ENCODE measurements at places on chromosomes 7 and 10.

- no peak for DNase-seq
Measured at GRCh38 chr7:13692548-13692947, 296.9 kb downstream of the ETV1 start.

DNA sequence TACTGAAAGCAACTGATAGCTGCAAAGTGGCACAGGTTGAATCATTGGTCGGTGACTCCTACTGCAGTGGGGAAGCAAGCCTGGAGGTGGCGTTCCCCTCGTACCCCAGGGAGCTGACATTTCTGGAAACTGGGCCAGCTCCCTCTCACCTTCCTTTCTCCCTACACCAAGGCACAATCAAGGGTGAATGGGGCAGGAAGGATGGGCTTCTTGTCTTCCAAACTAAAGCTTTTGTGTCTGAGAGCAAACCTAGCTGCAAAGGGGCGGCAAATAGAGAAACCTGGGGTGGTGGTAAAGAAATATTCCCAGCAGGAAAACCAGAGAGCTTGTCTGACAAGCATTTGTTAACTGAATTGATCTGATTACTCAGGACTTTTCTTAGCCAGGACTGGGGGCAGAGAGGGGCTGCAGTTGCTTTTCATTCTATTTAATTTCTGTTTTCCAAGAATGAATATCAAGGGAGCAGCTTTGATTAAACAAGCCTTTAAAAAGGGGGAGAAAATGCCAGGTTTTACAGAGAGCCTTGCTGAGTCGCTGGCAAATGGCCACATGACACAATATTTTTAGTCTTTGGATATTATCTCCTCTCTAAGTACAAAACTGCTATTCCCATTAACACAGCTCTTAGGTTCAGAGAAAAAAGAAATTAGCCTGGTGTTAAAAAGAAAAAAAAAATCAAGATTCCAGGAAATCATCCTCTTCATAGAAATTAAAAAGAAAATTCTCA lies 27.8 kb downstream of the CDHR3 start:
- no peak for DNase-seq

- no peak for DNase-seq
Measured at GRCh38 chr7:77223261-77223660, 23.6 kb upstream of the FGL2 start.

GRCh38 chr7:155506854-155507337 lies 39.5 kb downstream of the CNPY1 start:
- no peak for DNase-seq

DNA sequence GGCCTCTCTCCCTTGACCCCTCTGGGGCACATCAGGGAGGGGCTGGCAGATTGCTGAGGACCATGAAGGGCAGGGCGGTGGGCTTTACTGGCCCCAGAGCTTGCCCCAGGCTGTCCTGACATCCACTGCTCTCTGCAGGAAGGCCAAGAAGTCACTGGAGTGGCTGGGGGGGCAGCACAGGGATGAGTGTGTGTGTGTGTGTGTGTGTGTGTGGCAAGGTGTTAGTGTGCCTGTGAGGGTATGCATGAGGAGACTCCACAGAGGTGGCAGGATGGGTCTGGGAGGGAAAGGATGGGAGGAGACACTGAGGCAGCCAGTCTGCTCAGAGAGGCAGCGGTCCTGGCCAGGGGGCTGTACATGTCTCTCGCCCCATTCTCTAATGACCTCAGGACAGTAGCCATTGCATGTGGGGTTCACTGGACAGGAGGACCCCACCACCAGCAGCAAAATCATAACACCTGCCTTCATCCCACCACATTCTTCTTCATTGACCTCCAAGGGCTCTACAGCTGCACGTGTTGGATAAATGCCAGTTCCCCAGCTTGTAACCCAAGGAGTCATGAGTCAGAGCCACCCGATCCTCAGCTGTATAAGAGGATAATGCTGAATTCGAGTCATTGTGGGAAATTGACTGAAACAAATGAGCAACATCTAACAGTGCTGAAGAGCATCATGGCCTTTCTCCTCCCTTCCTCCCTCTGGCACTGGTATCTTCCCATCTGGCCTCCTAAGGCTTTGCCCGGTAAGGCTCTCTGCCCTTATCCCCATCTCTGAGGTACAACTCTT lies 720.5 kb downstream of the GRID1 start:
- no peak for DNase-seq

DNA sequence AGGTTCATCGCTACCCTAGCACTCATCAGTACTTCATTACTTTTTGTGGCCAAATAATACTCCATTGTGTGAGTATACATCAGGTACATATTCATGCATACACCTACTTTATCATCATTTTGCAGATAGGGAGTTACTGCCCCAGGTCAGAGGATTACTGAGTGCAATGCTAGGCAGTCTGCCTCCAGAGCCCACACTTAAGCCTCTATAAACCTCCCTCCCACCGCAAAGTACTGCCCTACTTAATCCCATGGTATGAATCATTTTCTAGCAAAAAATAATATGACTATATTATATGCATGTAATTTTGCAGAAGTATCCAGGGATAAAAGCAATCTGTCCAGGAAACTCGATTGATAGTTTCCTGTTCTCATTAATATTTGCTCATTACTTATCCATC lies 194.3 kb downstream of the GRID1 start:
- no peak for DNase-seq

- no peak for DNase-seq
Measured at GRCh38 chr10:53744176-53744575, 971.6 kb upstream of the MBL2 start.

- DNase-seq: no peak
Measured at GRCh38 chr7:50121286-50121685, 28.2 kb upstream of the ZPBP start.

- no peak for DNase-seq
Measured at GRCh38 chr10:89351412-89351779, 23.6 kb downstream of the IFIT3 start.

- DNase-seq: no peak
Measured at GRCh38 chr10:124642088-124642710, 102.0 kb downstream of the FAM53B start.

DNA sequence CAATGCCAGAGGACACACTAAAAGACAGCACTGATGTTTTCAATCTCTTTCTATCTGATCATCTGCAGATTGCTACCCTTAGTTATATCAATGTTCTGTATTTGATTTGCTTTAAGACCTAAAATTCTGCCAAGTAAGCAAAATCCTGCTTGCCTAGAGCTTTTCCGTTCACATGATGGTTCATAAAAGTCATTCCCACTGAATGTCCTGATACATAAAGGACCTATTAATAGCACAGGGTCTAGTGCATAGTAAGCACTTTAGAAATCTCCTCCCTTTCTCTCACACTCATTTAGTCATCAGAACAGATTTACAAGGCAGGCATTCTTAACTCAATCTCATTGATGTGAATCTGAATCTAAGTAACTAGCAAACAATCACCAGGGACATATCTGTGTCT lies 68.8 kb downstream of the PCGF5 start:
- no peak for DNase-seq

- DNase-seq: no peak
Measured at GRCh38 chr10:43044448-43044921, 32.4 kb upstream of the RET start.

DNA sequence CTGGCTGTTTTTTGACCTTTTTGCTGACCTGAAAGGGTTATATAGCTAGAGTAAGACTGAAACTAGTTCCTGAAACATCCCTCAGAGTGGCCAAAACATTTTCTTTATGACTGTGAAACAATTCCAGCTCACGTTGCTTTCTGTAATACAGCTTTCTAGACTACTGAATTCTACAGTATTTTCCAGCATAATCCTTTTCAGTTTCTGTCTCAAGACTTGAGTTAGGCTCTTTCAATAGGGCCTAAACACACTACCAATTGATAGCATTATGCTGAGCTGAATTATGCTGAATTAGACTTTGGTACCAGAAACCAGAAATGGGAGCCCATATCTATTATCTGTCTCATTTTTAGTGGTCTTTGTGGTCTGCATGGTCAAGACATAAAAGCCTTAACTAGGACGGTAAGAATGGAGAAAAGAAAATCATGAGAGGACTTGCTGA lies 72.6 kb downstream of the EPDR1 start:
- DNase-seq: no peak

- no peak for DNase-seq
Measured at GRCh38 chr10:6781133-6781770, 201.2 kb upstream of the PRKCQ start.

GRCh38 chr10:97850446-97850845 lies 803 bp downstream of the GOLGA7B start:
- DNase-seq: no peak

DNA sequence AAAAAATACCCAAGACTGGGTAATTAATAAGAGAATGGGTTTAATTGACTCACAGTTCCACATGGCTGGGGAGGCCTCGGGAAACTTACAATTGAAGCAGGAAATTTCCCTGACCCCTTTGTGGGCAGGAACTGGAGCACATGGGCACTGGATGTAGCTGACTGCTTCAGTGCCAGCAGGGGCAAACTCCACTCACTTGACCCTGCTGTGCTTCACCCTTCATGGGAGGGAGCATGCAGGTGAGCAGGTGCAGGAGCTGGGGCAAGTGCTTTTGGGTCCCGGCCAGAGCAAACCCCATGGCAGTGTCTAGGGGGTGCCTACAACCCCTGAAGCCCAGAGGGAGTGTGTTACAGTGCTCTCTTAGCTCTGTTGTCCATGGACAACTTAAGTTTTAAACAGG lies 132.6 kb downstream of the AKR1D1 start:
- DNase-seq: no peak

DNA sequence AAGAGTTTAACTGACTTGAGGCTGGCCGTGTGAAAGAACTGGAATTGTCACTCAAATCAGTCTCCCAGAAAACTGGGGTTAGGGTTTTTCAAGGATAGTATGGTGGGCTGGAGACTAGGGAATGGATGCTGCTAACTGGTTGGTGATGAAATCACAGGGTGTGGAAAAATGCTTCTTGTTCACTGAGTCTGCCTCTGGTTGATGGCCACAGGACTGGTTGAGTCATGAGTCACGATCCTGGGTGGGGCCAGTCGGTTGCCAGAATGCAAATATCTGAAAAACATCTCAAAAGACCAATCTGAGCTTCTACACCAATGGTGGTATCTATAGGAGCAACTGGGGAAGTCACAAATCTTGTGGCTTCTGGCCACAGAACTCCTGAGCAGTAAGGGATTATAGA lies 16.3 kb upstream of the BAMBI start:
- no peak for DNase-seq

DNA sequence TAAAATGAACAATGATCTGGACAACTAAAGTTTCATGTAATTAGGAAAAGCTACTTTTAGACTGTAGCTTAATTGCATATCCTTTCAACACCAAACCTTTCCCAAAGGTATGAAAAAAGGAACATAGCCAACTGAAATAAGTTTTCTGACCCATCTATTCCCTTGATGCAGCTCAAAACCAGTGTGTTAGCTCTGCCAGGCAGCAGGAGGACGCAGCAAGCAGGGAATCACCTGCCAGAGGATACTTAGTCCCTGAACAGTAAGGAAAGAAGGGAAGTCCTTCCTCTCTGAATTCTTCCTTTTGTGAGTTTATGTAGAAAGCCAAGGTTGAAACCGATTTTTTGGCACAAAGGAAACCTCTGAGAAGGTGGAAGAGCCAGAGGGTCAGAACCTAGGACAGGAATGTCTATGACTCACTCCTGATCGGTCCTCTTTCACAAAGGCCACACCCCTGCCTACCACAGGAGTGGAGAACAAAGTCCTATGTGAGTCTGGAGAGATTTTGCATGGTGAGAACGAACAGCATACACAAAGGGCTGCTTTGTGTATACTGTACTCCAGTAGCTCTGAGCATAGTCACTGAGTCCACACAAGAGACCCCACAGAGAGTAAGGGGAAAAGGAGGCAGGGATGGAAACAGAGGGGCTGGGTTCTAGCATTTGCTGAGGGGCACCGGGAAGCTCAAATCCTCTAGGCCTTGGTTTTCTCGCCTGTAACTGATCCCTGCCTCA lies 68.8 kb upstream of the GSDME start:
- no peak for DNase-seq

DNA sequence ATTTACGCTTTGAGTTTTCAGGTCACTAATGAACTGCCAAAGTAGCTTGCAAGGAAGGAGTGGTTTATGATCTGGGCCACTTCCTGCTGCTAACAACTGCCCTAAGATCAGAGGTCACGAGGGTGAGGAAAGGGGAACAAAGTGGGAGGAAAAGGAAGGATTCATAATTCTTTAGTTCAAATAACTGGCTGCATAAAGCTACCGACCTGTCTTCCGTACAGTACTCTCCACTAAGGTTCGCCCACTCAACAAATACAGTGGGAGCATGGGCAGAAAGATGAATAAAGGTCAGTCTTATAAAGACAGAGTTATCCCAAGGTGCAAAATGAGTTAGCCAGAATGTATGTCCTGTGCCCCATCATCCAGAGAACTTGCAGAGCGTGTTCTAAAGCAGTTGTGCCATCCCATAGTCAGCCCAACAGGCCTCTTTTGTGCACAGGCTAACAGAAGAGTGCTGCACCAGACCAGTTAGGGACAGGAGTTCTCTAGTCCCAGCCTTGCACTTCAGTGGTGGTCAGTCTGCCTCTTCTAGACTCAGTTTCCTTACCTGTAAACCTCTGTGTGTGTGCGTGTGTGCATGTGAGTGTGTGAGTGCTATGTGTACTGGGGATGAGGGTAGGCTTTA lies 65.9 kb downstream of the CREB3L2 start:
- no peak for DNase-seq

- DNase-seq: no peak
Measured at GRCh38 chr10:116146372-116147140, 126.5 kb downstream of the GFRA1 start.

All from activated naive CD4-positive, alpha-beta T cell (primary cell).